ENCODE measurements at places on chromosomes 16 and 17.

- DNase-seq: no peak
These were observed 10.2 kb downstream of the COTL1 start for GRCh38 chr16:84607694-84608093.

DNA sequence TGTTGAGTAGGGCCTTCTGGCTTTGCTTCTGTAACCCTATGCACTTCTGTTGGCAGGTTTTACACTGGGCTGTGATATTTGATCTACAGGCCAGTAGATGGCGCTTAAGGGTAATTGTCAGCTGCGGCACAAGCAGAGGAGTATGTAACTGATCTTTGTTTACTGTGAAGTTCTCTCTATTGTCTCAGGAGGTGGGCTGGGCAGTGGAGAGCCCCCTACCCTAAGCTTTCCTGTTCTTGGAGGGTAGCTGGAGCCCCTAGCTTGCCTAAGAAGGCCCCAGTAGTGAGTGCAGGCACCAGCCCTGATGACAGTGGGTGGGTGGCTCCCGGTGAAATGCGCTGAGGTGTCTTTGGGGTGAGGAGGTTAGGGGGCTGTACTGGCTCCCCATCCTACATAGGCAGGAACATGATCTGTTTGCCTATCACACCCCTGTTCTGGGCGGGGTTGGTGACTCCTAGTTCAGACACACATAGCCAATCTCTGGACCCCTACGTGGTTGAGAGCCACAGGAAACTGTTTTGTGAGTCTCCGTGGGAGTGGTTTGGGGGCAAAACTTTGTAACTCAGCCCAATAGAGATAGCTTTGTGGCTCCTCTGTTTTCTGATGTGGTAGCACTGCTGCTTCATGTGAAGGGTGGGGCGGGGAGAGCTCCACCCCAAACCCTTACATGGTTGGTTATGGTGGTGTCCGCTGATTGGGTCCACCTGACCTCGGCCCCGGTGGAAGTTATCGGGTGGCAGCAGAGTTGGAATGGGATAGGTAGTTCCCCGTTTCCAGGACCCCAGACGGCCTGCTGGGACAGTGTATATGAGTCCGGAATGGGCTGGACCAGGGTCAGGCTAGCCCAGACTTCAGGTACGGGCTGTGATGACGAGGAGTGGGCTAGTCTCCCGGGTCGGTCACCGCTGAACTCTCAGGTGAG is 60.4 kb downstream of the SLFN11 start:
- peak; percentile 90 for DNase-seq

GRCh38 chr16:31333686-31334649 is 21.0 kb upstream of the ITGAX start:
- peak; percentile 30 for DNase-seq

DNA sequence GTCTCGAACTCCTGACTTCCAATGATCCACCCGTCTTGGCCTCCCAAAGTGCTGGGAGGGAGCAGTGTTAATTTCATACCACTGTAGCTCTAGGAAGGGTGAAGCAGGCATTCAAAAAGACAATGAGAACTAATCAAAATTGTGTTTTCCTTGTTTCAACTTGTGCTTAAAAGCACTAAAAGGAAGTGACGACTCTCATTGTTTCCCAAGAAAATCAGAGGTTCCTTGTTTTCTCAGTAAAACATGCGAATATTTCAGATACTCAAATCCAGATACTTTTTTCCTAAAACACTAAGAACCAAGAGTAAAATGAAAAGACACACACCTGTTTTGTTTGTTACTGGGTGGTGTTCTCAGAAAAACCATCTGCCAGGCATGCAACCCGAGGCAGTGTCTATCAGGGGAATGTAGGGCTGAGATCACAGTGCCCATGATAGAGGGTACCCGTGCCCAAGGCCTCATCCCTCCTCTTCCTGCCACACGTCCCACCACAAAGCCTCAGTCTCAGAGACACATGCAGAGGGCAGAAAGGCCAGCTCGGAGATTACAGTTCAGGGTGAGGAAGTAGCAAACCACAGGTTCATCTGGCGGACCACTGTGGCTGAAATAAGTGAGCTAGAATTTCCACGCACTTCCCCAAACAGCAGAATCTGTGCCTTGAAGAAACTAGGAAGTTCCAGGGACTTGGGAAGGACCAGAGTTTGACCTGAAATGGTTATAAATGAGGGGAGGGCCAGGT is 33.7 kb downstream of the GINS3 start:
- DNase-seq: no peak

DNA sequence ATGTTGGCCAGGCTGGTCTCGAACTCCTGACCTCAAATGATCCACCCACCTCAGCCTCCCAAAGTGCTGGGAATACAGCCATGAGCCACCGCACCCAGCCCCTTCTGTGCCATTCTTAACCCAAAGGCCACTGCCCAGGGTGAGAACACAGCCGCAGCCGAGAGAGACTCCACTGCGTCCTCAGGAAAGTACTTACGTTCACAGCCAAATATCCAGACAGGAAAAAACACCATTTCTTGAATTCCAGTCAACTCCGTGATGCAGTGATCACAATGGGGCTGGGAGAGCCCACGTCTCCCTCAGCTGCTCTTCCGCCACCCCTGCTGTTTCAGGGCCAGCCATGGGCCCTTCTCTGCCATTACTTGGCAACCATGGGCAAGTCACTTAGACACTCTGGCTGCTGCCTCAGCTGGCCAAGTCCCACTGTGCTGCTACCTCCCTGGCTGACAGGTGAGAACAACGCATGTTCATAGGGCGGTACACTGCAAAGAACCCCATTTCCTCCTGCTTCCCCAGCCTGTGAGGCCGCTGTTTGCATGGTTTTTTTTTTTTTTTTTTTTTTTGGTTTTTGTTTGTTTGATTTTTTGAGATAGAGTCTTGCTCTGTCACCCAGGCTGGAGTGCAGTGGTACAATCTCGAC is 4.3 kb downstream of the CDIP1 start:
- no peak for DNase-seq

DNA sequence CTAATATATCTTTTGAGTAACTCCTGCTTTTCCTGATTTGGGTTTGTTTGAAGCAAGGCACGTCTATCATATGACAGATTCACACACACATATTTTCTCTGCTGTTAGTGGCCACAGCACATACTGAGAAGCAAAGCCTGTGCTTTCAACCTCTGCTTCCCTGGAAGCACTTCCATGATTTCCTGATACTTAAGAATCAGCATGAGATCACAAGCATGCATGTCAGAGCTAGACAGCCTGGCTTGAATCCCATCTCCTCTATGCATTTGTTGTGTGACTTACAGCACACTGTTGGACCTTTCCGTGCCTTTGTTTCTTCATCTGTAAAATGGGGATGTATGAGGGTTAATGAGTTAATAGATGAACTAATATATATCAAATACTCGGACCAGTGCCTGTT is 151.1 kb upstream of the NOL11 start:
- no peak for DNase-seq
